Endothelial cell (in vitro differentiated cells): ENCODE measurements at places on chromosomes 7 and 10. TPM values are rescaled to one million over a fixed set of nuclear protein-coding genes. Genes with fewer than 3 reads are reported as not detected.

GPR37 gene
- 7.1 TPM for total RNA-seq

GDF10 gene
- total RNA-seq: 0.74 TPM

CFAP46 gene
- 0.95 TPM for total RNA-seq

GRCh38 chr10:133170092-133170491 is 10.1 kb downstream of the KNDC1 start:
- DNase-seq: no peak

PRR15 gene
- 2.9 TPM for total RNA-seq

DNA sequence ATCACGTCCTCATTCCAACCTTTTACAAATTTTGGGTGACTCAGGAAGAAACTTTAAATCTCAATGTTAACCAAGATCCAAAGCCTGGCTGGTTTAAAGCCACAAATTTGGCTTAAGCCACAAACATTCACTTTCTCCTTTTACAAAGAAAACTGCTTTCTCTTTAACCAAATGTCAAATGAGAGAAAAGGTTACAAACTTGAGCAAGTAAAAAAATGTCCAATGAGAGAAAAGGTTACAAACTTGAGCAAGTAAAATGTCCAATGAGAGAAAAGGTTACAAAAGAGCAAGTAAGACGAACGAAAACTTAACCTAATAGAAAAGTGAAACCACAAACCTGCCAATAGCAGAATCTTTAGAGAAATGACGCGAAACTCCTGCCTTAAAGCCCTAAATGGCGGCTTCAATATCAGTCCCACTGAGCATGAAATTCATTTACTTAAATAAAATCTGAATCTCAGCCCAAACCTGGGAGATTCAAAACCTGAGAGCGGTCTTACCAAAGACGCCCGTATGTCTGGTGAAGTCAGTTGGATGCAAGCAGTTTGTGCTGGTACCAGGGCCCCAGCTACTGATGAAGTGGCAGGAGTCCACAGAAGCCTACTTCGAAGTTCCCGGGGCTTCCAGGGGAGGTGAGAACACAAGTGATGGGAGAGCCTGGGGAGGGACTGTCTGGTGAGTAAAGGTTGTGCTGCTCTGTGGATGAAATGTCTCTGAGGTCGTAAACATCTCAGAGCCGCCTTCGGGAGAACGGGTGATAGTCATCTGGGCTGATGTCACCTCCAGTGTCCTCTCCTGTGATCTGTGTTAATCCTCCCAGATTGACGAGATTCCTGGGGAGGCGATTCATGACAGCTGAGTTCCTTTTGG is 74.6 kb downstream of the PAXIP1 start:
- no peak for DNase-seq

GRCh38 chr10:72524489-72524888 is 101.4 kb downstream of the MICU1 start:
- DNase-seq: no peak

DNA sequence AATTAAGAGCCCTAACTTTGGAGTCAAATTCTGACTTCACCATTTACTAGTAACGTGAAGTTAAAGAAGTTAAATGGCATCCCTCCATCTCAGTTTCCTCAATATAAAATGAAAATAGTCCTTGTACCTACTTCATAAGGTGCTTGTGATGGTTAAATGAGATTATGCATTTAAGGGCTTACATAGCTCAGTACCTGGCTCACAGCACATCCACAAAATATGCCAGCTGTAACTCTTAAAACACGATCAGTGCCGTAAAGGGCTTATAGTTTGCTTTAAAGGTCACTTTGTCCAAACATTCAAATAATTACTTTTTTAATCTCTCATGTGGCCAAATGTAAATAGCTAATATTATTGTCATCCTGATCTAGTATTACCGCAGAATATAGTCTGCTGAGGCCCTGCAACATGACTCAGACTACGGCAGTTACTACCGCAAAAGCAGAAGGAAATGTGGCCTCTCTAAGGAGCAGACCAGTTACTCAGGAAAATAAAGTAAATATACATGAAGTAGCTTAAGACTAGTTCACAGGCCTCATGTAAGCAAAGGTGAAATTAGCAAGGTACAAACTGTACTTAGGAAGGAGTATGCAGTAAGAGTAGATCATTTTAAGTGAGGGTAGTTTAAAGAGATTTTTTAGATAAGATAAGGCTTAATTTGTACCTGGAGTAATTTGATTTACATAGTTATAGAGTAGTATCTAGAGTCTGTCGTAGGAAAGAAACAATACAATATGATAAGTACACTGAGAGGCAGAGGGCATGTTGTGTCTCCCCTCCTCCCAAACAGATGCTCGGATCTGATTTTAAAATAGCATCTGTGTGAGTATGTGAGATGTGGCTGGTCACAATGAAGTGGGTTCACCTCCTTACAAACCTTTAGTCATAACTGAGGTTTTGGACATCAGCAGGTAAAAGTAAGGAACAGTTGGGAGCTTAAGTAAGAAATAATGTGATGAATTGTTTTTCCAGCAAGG is 13.1 kb downstream of the CASP2 start:
- DNase-seq: no peak

- no peak for DNase-seq
These were observed 45.0 kb upstream of the AKR1C1 start for GRCh38 chr10:4918236-4918635.

- DNase-seq: no peak
These were observed 14.7 kb downstream of the NEUROG3 start for GRCh38 chr10:69558559-69558958.

OPN4 gene
- total RNA-seq: not detected

DNA sequence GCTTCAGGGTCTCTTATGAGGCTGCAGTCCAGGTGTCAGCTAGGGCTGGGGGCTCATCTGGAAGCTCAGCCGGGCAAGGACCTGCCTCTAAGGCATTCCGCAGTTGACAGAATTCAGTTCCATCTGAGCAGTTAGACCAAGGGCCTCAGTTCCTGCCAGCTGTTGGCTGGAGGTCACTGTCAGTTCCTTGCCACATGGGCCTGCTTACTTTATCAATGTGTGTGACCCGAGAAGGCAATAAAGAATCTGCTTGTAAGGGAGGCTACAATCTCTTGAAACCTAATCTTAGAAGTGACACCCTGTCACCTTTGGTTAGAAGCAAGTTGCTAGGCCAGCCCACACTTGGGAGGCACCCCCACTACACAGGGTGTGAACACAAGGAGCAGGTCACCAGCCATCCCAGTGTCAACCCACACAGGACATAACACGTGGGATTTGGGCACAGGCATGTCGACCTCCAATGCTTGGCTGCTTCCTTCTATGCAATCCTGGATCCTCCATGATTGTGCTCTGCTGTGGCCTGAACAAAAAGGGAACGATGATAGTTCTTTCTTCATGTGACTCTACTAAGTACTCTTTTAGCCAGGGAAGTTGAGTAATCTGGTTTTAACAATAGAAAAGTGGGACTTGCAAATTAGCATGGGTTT is 41.8 kb downstream of the MTURN start:
- DNase-seq: no peak

DNA sequence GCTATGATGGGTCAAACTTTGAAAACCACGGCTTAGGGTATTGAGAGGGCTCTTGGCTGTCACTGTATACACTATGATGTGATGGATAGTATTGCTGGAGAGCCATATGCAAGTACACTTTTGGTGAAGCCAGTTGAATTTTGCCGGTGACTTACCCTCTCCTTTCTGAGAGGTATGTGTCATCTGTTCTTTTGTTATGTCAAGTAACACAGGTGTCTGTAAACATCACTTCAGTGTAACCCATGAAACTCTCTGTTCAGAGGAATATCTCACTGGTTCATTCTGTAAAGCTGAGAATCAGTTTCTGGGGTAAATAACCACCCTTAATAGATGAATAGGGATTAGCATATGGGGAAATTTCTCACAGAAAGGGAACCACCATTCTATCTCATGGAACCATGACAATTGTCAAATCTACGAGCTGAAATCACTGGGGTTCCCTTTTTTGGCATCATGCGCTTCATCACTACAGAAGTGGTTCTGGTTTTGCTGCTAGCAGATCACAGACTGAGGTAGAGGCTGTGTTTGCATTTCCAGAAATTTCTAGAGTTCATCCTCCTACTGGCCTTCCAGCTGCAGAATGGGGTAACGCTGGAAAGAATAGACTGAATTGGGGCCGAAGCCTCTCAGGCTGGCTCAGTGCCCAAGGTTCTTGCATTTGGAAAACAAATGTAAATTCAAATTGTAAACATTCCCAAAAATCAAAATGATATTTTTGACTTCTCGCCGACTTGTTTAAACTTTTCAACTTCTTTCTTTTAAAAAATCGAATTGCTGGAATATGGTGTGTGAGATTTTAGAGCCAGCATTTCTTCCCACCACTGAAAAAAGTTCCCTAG is 83.3 kb upstream of the CREB5 start:
- DNase-seq: no peak

DNA sequence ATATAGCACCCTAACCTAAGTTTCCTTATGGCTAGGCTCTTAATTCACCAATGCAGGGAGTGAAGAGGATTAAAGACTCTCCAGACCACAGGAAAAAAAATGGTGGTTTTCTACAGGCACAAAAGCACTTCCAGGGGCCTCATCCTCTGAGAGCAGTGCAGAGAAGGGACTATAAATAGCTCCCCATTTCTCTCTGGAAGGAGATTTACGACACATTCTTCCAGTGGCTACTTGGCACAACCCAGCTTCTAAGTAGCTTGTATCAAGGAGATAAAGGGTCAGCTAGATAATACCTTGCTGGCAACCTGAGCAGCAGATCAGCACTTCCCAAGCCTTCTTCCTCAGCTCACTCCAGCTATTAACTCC is 73.5 kb downstream of the CRPPA start:
- no peak for DNase-seq

DNA sequence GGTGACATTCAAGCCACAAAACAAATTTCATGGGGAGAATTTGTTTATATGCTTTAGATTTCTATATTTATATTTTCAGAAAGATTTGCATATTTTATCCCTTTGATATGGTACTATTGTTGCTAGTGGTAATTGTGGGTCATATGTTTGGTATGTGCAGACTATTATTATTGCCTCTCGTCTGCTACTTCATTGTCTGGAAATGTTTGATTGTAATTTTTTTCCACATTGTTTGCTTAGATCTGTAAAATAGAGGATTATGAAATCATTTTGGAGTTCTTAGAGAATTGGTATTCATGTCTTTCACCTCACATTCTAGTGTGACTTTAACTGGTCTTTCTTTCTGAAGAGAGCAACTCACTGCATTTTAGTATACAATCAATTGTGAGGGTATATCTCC is 44.7 kb downstream of the MYO3A start:
- DNase-seq: no peak

DNA sequence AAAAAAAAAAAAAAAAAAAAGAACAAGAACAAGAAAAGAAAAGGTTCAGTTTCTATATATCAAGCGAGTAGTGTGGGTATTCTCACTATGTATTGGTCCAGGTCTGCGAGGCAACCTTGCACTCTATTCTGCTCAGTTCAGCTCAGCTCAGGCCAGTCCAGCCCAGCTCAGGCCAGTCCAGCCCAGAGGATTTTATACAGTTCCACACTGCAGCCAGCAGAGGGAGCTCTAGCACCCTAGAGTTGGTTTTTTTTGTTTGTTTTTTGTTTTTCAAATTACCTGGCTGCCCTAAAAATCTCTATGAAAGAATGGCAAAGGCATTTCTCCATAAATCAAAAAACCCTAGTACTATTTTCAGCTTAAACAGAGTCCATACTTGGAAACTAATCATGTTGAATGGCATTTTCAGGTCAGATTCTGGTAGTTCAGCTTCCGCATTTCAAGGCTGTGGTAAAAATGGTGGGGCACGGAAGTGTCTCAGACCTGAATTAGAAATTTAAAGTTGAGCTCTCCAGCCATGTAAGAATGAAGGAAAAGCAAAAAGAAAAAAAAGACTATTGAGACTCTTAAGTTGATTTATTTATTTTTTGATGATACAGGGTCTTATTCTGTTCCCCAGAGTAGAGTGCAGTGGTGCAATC is 55.2 kb upstream of the GSDME start:
- DNase-seq: peak; percentile 55

SEMA3E gene
- 0.62 TPM for total RNA-seq

- DNase-seq: no peak
These were observed 434.7 kb upstream of the GRM3 start for GRCh38 chr7:86209036-86209435.

- DNase-seq: no peak
These were observed 190.8 kb downstream of the CCSER2 start for GRCh38 chr10:84519235-84519634.

DNA sequence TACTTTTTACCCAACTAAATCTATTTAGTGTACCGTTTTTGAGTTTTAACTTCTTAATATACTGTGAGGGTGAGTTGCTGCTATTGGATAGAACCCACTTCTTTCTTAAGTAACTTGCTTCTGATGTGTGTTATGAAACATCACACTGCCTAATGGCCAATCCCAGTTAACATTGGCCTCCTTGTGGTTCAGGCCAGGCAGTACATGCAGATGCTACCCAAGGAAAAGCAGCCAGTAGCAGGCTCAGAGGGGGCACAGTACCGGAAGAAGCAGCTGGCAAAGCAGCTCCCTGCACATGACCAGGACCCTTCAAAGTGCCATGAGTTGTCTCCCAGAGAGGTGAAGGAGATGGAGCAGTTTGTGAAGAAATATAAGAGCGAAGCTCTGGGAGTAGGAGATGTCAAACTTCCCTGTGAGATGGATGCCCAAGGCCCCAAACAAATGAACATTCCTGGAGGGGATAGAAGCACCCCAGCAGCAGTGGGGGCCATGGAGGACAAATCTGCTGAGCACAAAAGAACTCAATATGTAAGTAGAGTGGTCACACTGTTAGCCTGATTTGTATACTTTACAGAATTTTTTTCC is 39.7 kb downstream of the TES start:
- DNase-seq: peak; percentile 26

NPSR1 gene
- total RNA-seq: not detected

DNA sequence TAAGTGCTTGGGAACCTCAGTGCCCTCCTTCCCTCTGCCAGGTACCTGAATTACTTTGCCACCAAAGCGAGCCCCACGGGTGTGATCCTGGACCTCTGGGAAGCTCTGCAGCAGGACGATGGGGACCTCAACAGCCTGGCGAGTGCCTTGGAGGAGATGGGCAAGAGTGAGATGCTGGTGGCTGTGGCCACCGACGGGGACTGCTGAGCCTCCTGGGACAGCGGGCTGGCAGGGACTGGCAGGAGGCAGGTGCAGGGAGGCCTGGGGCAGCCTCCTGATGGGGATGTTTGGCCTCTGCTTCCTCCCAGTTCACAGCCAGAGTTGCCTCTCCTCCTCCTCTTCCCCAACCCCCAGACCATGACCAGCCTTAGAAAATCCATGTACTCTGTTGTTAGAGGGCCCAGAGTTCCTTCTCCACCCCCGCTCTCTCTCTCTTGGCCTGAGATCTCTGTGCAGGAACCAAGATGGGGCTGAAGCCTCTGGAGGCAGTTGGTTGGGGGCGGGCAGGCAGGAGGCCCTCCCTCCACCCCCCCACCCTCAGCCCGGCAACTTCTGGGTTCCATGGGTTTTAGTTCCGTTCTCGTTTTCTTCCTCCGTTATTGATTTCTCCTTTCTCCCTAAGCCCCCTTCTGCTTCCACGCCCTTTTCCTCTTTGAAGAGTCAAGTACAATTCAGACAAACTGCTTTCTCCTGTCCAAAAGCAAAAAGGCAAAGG is 19.8 kb upstream of the SLC29A3 start:
- no peak for DNase-seq
